ENCODE measurements at places on chromosomes 7 and 10. TPM values are rescaled to one million over a fixed set of nuclear protein-coding genes. Genes with fewer than 3 reads are reported as not detected.

Gene NHLRC2
- 43.6 TPM for total RNA-seq

Gene CPN1
- 4.5 TPM for total RNA-seq

Gene CABCOCO1
- total RNA-seq, result 1.2 TPM

Gene OPN4
- total RNA-seq, result not detected

Gene MGMT
- total RNA-seq, result 17.3 TPM

Gene BCAP29
- 34.9 TPM for total RNA-seq

Gene CPED1
- 1.1 TPM for total RNA-seq

Gene ARHGEF5
- 42.9 TPM for total RNA-seq

Gene FZD1
- 11.8 TPM for total RNA-seq

Gene SLC16A9
- total RNA-seq, result 13.7 TPM

Gene PDSS1
- 14.4 TPM for total RNA-seq

Gene CSTF2T
- 28.7 TPM for total RNA-seq

Gene SMKR1
- total RNA-seq, result 1.7 TPM

Gene DPP6
- 13.1 TPM for total RNA-seq

Gene RSU1
- 27.4 TPM for total RNA-seq

Gene IKZF5
- total RNA-seq, result 14.6 TPM

Gene ZPBP
- not detected for total RNA-seq

Gene NUDT5
- 56.5 TPM for total RNA-seq

Gene SPRN
- total RNA-seq, result 0.12 TPM

Gene H2BK1
- not detected for total RNA-seq

Gene MEST
- 628 TPM for total RNA-seq

Gene PHKG1
- total RNA-seq, result 1.2 TPM

Gene C10orf62
- 0.96 TPM for total RNA-seq

Gene H2AZ2
- total RNA-seq, result 220 TPM

Gene LRRC17
- total RNA-seq, result 2.3 TPM

Gene ERLIN1
- 49.5 TPM for total RNA-seq

Gene CHPF2
- 42.2 TPM for total RNA-seq

Gene DBNL
- total RNA-seq, result 68.0 TPM

Gene CYP3A4
- not detected for total RNA-seq

Gene FZD8
- total RNA-seq, result 27.4 TPM

Gene NKX1-2
- total RNA-seq, result not detected

Gene CDK1
- 39.2 TPM for total RNA-seq

Gene ZNF736
- total RNA-seq, result not detected

Gene SLC4A2
- total RNA-seq, result 208 TPM

Gene PLPP4
- total RNA-seq, result not detected

Gene ZCCHC24
- total RNA-seq, result 1.6 TPM

Gene WEE2
- 0.16 TPM for total RNA-seq

Gene ENTPD1
- not detected for total RNA-seq

Gene ADAMTS14
- total RNA-seq, result not detected

Gene CYP2C8
- 8.1 TPM for total RNA-seq

Gene PDCD11
- 56.1 TPM for total RNA-seq

Gene UCN3
- total RNA-seq, result 1.3 TPM

Gene IQUB
- total RNA-seq, result 2.5 TPM

Gene ITGB8
- total RNA-seq, result 37.2 TPM

Gene DGKI
- 0.91 TPM for total RNA-seq

Gene TBXAS1
- total RNA-seq, result 12.5 TPM

Gene SLC25A13
- 58.0 TPM for total RNA-seq

Gene NEUROD6
- total RNA-seq, result not detected

Gene IFIT3
- not detected for total RNA-seq

Gene BICC1
- total RNA-seq, result 4.9 TPM

Gene PTCD1
- total RNA-seq, result 16.8 TPM

Gene GNAT3
- total RNA-seq, result not detected
